ENCODE measurements at places on chromosomes 12 and 14.

DNA sequence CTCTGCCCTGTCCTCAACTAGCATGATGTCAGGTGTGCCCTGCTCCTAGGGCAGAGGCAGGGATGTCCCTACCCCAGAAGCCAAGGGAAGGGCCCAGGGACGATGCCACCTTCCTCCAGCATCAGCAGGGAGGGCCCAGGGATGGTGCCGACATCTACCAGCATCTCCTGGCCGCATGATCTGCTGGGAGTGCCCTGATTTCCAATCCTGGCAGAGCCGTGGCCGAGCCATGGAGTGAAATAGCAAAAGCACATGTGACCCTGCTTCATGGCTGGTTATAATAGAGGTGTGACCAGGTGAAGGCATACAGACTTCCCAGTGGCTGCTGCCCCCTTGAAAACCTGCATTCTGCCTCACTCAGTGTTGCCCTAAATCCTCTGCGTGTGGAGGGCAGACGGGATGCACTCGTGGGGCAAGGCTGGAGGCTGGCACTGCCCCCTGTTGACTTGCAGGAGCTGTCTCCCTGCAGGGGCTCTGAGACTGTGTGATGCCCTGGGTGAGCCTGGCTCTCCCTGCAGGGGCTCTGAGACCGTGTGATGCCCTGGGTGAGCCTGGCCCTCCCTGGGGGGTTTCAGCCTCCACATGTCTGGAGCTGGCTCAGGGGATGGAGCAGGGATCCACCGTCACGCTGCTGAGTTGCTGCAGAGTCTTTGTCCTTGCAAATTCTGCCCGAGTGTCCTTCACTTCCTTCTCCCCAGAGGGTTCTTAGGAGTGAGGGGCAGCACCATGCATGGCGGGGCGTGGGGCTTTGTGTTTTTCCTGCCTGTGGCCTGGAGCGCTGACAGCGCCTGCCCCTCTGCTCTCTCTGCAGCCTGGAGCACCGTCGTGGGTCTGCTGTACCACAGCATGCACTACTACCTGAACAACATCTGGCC, 51.7 kb downstream of the ADGRD1 start:
- no peak for DNase-seq

GRCh38 chr14:104227806-104228205, 89.4 kb downstream of the KIF26A start:
- no peak for DNase-seq

DNA sequence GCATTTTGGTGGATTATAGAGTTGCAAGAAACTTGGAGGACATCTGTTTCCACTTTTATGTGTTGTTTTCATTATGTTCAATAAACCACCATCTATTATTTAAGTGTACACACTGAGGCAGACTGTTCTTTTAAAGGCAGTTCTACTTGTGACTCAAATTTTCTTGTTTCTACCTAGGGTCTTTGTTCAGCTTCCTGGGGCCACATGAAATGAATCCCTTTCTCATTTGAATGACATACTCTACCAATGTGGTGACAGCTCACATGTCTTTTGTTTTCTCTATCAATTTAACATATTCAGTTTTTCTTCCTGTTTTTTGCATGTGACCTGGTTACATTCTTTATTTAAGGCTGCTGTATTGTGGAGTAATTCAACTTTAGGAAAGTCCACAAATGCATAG, 7.9 kb downstream of the SLC16A7 start:
- DNase-seq = no peak

GRCh38 chr12:104172570-104172947, 34.5 kb upstream of the NFYB start:
- peak; percentile 58 for DNase-seq

DNA sequence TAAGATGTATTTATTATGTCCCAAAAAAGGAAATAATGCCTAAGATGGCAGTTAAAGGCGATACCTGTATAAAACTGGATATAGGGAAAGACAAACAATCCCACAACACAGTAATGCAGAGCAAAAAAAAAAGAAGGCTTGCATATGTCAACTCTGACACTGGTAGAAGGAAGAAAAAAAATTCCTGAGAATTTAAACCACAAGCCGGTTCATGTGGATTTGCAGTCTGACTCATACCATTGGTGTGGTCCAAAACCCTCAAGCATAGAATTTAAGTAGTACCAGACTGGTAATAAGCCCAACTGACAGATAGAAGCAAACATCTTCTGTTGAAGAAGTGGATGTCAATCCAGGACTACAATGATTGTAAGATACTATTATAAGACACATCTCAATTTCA, 7.2 kb downstream of the DNAI7 start:
- DNase-seq = no peak

- DNase-seq = no peak
Observed at GRCh38 chr14:54650959-54651351, 84.0 kb downstream of the SAMD4A start.

DNA sequence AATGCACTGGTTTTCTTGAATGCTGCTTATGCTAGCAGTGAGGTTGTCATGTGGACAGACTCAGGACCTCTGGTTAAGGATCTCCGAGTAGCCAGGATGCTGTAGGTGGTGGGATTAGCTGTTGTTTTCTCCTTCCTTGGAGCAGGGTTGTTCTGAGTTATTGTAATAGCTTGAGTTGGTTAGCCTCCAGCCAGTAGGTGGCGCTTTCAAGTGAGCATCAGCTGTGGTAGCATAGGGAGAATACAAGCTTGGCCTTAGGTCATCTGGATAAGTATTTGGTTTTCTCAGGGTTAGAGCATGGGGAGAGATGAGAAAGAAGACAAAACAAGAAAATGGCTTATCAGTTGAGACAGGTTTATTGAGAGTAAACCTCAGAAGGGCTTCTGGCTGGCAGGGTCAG, 299.7 kb upstream of the FBXO33 start:
- no peak for DNase-seq

- no peak for DNase-seq
Observed at GRCh38 chr14:75514673-75515628, 7.3 kb upstream of the BATF start.

DNA sequence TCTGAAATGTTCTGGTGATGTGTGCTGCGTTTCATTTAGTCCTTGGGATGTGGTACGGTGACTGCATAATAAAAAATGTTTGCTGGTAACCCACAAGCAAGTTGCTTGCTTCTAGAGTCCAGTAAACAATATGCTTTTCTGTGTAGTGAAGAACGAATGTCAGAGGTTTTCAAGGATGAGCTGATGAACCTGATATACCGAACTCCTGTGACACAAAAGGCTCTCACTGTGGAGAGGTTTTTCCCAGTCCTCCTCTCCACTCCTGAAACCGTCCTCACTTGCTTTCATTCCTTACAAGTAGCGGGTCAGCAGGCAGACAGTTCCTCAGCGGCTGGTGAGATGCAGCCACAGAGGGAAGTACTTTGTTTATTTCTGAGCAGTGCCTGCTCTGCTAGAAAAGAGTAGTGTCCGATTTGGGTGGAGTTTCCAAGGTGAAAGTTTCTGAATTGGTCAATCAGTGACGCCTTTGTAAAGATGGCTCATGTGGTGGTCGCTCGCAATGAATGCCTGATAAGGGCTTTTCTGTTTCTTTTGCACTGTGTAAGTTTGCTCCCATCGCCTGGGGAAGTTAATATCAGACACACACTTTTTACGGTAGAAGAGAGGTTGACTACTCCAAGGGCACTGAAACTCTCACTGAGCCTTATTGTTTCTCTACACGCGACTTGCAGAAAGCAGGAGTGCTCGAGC, 3.0 kb downstream of the ETV6 start:
- DNase-seq = peak; percentile 6

DNA sequence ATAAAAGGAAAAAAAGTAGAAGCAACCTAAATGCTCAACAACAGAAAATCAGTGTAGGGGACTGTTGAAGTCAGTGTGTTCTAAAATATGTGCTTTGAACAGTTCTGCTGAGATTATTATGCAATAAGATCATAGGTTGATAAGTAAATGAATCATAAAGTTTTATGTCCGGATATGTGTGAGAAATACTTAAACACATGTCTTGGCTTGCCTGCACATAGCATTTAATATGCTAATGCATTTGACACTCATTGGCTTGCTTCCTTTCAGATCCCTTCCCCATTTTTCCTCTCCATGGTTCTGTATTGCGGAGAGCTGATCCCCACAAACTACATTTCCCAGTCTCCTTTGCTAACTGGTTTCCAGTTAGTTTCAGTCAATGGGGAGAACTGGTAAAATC, 573.8 kb upstream of the TBX3 start:
- no peak for DNase-seq

DNA sequence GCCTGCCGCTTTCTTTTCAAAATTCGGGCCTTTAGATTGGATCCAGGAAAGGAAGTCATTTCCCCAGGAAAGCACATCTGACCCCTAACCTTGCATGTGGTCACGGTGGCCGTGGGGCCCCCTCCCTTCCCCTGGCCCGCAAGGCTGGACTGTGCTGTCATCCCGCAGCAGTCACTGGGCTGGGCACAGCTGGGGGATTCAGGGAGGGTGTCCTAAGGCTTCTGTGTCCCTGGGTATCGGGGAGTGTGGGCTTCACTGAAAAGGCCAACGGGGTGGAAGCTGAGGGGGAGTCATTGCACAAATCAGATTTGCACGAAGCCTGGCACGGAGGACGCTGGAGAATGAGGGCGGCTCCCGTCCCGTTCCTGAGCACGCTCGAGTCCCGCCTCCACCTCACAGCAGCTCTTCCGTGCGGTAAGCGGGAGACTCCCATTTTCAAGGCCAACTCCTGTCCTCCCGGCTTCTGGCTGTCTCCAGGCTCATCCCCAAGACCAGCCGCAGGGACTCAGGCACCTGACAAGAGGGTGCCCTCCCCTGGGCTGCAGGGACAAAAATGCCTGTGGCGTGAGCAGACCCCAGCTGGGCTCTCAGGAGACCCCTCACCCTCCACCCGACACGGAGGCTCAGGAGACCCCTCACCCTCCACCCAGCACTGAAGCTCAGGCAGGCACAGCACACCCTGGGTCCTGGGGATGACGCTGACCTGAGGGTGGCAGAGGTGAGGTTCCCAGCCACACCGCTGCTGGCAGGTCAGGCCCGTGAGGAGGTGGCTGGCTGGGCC, 9.6 kb downstream of the XRCC3 start:
- no peak for DNase-seq

DNA sequence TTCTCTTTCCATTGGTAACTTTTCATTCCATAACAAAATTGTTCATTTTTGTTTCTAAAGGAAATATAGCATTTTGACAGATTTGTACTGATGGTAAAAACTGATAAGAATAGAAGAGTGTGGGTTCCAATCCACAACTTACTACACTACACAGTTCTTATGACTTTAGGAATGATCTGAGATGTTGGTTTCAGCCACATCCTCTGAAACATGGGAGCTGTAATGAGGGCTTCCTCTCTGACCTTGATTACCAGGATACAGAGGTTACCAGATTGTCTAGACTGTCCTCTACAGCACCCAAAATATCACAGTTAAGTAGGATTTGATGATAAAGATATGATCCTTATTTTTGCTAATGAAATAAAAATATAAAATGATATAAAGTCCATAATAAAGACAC, 1184.6 kb downstream of the FLRT2 start:
- DNase-seq = no peak

DNA sequence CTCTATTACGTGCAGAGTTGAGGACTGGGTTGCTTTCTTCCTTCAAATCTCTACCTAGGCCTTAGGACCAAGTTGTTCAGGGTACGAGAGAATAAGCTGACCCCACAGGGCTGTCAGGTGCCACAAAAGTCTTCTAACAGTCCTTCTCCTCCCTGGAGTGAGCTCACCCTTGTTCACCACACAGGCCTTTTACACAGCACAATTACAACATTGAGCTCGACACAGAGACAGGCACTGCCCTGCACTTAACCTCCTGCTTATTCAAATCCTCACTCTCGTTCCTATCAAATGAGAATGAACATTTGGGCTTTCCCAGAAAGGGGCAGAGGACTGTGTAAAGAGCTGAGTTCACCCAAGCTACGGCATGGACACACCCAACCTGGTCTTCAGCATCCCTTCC, 2.4 kb downstream of the GALNT6 start:
- DNase-seq = no peak

DNA sequence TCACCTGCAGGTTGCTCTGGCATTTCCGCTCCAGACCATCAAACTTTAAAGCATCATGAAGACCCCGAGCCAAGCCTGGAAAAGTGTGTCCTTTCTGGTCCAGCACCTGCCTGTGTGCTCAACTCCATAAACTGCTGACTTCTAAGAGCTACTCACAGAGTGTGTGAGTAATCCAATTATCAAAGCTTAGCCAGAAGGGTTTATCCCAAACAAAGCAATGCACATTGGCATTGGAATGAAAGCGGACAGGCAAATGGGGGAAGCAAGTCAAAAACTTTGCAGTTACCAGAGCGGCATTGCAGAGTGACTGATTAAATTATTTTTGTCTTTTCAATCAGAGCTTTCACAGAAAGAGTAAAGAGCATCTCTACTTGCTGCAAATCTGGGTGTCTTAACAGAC, 1262.4 kb upstream of the SEL1L start:
- peak; percentile 86 for DNase-seq

- DNase-seq = no peak
Observed at GRCh38 chr12:113898466-113898865, 67.7 kb downstream of the RBM19 start.

DNA sequence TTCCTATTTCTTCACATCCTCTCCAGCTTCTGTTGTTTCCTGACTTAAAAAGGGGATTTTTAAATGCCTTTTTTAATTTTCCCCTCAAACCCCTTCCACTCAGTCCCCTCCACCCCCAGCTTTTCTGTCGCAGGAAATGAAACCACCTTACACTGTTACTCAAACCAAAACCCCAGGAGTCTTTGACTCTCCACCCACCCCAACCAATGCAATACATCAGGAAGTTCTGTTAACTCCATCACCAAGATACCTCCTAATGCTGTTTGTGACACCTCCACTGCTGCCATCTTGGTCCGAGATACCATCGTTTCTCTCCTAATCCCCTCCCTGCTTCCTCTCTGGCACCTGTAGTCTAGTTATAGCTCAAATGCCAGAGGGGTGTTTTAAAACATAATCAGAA, 25.4 kb upstream of the CPM start:
- DNase-seq = no peak

- DNase-seq = no peak
Observed at GRCh38 chr12:25347716-25348592, 97.2 kb upstream of the KRAS start.

DNA sequence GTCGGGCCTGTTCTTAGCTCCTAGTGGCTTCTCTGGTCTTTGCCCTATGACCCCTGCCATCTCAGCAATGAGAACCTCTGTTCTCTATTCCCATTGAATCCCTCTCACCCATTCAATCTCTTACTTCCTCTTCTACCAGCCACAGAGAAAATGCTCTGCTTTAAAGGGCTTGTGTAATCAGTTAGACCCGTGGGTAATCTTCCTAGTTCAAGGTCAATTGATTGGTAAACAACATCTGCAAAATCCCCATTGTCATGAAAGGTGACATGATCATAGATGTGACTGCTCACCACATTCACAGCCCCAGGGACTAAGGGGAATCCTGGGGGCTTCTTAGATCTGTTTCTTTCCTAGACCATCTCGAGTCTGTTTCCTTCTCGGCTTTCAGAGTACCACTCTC, 7.2 kb upstream of the CCDC197 start:
- no peak for DNase-seq
